ENCODE measurements at places on chromosomes 2 and 18.

DNA sequence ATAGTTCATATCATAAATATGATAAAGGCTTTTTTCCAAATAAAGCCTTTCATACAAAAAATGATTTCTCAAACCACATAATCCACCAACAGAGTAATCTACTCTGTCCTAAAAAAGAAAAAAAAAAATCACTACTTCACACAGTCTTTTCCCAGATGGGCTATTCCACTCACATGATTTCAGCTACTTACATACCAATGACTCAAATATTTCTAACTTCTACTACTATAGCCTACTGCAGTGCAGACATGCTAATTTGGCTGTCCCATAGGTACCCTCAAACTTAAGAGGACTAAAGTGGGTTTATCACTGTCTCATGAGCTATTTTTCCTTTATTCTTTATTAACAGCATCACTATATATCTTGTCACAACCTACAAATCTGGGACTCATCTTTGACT is 57.4 kb downstream of the SLC66A3 start:
- DNase-seq = no peak

DNA sequence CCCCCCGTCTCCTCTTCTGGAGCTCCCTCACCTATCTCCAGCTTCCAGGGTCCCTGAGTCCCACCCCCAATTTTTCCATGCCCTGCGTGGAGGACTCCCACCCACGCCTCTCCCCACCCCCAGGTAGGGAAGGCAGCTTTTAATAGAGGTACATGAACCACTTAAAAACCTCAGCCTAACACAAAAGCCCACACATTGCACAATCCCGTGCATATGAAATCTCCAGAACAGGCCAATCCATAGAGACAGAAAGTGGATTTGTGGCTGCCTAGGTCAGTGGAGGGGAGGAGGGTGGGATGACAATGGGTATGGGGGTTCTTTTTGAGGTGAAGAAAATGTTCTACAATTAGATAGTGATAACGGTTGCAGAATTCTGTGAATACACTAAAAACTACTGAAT is 145.6 kb downstream of the CABLES1 start:
- DNase-seq = no peak

DNA sequence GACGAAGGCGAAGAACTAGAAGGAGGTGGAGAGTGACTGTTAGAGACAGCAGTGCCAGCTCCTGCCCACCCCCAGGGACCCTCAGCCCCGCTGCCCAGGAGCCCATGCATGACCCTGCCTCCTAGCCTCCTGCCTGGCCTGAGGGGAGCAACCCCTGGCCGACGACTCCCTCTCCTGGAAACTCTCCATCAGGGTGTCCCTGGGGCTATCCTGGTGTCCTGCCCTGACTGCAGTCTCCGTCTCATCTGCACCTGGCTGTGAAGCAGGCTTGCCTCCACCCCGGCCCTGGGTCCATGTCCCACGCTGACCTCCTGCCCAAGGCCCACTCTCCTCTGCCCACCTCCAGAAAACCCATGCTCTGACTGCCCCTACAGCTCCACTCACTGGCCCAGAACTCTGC is 120.2 kb downstream of the RPIA start:
- no peak for DNase-seq

- DNase-seq = no peak
Observed at GRCh38 chr2:52341732-52342131, 1309.8 kb upstream of the NRXN1 start.

- DNase-seq = no peak
Observed at GRCh38 chr2:16323126-16323520, 342.5 kb downstream of the CYRIA start.

DNA sequence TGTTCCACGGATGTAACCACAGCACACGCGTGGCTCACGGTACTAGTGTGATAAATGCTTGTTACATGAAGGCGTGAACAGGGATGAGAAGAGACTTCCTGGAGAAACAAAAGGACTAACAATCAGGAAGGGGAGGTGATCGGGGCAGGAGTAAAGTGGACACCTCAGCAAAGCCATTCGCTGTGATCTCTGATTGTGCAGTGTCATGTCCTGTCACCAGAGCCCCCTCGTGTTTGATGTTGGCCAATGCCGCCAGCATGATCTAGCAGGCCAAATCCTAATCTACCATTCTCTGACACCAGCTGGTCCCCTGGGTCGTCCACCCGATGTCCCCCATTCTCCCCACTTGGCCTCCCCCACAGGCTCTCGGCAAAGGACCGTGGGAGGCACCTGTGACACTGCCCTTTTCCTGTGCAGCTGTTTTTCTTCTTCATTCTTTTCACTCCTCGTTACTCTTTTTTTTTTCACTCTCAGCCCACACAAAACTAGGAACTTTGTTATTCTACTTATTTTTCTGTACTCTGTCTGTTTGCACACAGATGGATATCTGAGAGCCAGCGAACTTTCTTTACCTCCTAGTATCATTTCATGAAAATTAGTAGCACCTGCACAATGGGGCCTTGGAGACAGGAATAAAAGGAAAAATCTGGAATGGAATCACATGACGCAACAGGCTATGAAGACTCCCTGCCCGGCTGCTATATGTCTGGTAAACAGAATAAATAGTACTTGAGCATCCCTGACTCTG is 146.8 kb downstream of the TGIF1 start:
- no peak for DNase-seq

DNA sequence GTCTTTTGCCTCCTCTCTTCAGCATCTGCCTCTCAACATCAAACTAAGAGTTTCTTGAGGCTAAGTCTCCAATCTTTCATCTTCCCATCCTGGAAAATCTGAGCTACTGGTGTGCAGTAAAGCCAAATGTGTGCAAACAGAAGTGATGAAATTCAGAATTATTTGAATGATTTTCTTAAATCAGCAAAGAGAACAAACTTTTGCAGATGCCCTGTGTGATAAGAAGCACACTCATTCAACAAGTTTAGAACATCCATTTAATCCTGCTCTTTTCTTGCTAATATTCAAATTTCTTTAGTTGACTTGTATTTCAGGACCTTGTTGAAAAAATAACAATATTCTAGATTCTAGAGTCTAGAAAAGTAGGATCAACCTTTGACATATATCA is 1374.9 kb upstream of the CELF4 start:
- DNase-seq = no peak

DNA sequence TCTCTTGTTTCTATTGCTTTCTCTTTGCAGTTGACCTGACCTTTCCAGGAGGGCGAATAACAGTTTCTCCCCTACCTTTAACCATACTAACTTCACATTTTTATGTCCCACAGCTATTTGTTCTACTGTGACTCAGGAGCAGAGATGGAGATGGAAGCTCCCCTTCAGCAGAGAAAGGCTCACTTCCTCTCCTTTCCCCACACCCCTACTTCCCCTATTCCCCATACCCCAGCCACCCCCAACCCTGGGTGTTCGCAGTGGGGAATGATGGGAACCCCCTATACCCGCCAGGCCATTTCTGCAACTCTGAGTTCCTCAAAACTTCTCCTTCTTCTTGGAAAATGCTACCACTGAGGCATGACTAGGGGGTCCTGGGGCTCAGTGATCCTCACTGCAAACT is 285.4 kb upstream of the MGAT5 start:
- no peak for DNase-seq

GRCh38 chr2:240894006-240894405 is 1.9 kb downstream of the MAB21L4 start:
- no peak for DNase-seq
